ENCODE measurements at places on chromosomes 2 and 18.

DNA sequence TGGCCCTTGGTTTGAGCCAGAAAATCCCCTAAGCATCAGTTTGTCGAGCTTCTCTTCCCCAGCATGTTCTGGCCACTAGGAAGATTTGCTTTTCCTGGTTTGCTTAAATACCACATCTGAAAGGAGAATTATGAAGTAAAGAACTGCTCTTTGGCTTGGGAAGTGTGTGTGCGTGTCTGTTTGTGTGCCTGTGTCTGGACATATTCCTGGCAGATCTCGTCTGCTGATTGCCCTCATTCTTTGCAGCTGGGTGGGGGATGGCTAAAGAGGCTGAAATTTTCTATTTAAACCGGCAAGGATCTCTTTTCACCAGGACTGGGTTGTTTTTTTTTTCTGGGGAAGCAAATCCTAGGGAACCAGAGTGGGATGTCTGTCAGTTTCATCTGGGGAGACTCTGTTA lies 57.3 kb upstream of the MBOAT2 start:
- no peak for ATAC-seq

- no peak for ATAC-seq
These were observed 6.4 kb upstream of the ATP9B start for GRCh38 chr18:79062806-79063205.

DNA sequence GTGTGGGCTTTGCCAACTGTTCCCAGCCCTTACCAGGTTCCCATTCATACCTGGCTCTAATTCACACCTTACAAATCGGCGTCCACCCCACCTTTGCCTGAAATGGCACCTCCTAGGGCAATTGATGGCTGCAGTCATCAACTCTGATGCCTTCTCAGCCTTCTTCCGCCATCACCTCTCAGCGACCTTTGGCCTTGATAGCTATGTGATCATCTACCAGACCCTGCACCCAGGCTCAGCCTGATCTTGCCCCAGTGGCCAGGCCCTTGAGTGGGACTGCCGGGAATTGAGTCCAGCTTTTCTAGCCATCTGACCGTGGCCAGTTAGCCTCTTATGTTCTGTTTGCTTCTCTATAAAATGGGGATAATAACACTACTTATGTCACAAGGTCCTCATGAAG lies 32.5 kb downstream of the PSD4 start:
- ATAC-seq: no peak

DNA sequence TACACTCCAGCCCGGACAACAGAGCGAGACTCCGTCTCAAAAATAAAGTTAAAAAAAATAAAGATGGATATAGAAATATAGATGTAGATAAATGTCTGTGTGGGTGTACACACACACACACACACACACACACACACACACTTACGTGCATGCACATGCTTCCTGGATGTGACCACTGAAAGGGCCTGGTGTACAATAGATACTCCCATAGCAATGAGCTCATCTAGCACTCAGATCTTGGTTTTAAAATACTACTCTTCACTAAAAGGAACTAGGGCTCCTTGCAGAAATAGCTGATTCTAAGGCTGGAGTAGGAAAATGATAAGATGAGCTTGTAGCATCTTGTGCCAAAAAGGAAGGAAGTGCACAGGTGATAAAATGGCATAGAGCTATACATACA lies 39.1 kb downstream of the ROCK2 start:
- no peak for ATAC-seq
